ENCODE measurements at places on chromosomes 5 and 9. TPM values are rescaled to one million over a fixed set of nuclear protein-coding genes. Genes with fewer than 3 reads are reported as not detected.

DNA sequence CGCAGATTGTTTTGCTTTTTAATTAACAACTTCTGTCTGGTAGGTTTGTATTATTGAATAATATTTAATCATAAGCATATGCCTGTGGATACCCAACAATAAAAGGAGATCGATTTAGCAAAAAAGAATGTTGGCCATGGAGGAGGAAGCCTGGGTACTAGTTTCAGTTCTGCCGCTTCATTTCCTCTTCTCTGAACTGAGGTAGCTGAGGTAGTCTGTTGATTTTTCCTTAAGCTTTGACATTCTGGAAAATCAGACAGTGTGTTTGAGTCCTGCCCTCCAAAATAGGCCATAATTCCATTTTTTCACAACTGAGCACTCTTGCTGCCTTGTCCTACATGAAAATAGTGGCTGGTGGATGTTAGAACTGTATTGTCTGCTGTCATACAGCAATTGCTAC is 6.0 kb upstream of the GPR21 start:
- H3K27ac ChIP-seq = no peak overlapping the region
- H3K4me1 ChIP-seq = no peaks in the 10 kb centered on the region
- H3K27me3 ChIP-seq = no peaks in the 10 kb centered on the region
- H3K4me3 ChIP-seq = no peak overlapping the region
- H3K36me3 ChIP-seq = peaks cover 6% of the 10 kb centered on the region

- H3K27ac ChIP-seq = no peak overlapping the region
- H3K36me3 ChIP-seq = no peaks in the 10 kb centered on the region
- DNase-seq = peak; percentile 39
- no peaks in the 10 kb centered on the region for H3K27me3 ChIP-seq
- H3K4me3 ChIP-seq = peak overlapping the region; percentile 73
These were observed 730 bp downstream of the ZMYND19 start for GRCh38 chr9:137589441-137590122.

DNA sequence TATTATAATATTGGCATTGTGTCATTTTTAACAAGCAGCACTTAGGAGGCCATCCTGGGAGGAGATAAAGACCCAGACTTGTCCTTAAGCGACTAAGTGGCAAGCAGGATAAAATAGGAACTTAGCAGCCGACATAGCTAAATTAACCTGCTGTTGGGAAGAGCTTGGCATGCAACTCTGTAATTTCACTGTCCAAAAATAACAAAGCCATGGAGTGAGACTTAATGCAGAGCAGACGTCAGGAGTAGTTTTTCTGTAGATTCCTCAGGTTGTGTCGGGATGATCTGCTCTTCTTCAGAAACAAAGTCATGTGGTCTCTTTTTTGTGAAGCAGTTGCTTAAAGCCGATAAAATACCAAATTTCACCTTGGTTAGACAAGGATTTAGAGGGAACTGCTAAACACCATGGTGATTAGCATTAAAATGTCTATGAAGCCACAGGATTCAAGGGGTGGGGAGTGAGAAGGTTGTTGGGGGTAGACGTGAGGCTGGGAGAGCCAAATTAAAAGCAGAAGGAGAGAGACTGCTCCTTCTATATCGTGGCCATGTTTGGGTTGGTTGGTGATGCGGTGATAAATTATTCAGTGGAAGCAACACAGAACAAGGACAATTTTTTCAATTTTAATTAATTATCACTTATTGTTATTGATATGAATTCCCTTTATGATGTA is 303.0 kb downstream of the CSNK1G3 start:
- no peak for DNase-seq
- H3K4me3 ChIP-seq = no peak overlapping the region
- peaks cover 39% of the 10 kb centered on the region for H3K4me1 ChIP-seq

- DNase-seq = no peak
- H3K4me1 ChIP-seq = no peaks in the 10 kb centered on the region
- no peak overlapping the region for H3K27ac ChIP-seq
- H3K4me3 ChIP-seq = no peak overlapping the region
- no peaks in the 10 kb centered on the region for H3K36me3 ChIP-seq
These were observed 2200.4 kb upstream of the C9orf72 start for GRCh38 chr9:29773676-29774075.

DNA sequence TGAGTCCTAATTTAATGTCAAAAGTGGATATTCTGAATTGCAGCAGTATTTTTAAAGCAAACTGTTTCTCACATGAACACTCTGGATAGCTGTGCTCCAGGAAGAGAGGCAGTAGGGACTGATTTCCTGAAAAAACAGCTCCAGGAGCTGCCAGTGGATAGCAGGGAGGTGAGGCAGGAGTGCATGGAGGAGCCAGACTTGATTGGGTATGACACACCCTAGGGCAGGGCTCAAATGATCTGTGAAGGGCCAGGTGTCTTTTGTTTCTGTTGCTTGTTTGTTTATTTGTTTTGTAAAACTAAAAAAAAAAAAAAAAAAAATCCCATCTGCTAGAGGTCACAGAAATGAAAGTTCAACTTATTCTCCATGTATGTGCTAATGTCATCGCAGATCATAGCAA is 83.4 kb downstream of the ADRB2 start:
- DNase-seq = no peak
- H3K36me3 ChIP-seq = no peaks in the 10 kb centered on the region
- no peak overlapping the region for H3K27ac ChIP-seq
- peaks cover 13% of the 10 kb centered on the region for H3K4me1 ChIP-seq

DNA sequence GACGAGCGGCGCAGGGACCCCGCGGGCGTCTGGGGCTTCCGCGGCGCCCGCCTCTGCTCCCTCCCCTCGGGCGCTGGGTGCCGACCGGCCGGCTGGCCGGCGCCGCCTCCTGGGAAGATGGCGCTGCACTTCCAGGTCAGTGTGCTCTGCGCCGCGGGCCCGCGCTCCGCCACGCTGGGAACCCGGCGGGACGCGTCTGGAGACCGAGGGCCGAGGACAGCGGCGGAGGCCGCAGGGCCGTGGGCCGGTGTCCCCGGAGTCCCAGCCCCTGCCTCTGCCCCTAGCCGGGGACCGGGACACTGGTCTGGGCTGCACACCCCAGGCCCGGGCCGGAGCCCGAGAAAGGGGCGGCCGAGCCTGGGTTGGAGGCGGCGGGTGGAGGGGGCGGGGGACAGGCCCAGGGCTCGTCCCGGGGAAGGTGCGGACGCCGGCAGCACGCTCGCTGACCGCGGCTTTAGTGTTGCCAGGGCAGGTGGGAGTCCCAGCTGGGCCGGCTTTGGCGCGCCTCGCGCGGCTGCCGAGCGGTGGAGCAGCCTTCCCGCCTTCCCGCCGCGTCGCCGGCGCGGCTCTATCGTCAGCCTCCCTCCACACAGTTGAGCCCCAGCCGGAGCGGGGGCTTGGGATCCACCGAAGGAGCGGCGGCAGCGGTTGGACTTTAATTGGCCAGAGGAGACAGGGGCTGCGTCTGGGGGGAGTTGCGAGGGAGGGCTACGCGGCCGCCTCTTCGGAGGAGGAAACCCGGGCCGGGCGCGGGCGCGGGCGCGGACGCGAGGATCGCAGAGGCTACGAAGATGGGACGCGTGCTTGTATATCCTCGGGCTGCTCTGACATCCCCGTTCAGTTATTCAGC is at the start of gene RANBP17:
TSS of gene RANBP17 (plus strand) at position 102 of the 850 bp plus-strand sequence.
- H3K27me3 ChIP-seq = peaks cover 9% of the 10 kb centered on the region
- H3K4me1 ChIP-seq = peaks cover 5% of the 10 kb centered on the region
- H3K4me3 ChIP-seq = peak within 1 kb of the TSS; percentile 73

GRCh38 chr5:27619982-27620381 is 581.6 kb upstream of the CDH9 start:
- H3K36me3 ChIP-seq = no peaks in the 10 kb centered on the region
- no peaks in the 10 kb centered on the region for H3K27me3 ChIP-seq
- DNase-seq = no peak
- H3K4me3 ChIP-seq = no peak overlapping the region
- H3K4me1 ChIP-seq = no peaks in the 10 kb centered on the region

DNA sequence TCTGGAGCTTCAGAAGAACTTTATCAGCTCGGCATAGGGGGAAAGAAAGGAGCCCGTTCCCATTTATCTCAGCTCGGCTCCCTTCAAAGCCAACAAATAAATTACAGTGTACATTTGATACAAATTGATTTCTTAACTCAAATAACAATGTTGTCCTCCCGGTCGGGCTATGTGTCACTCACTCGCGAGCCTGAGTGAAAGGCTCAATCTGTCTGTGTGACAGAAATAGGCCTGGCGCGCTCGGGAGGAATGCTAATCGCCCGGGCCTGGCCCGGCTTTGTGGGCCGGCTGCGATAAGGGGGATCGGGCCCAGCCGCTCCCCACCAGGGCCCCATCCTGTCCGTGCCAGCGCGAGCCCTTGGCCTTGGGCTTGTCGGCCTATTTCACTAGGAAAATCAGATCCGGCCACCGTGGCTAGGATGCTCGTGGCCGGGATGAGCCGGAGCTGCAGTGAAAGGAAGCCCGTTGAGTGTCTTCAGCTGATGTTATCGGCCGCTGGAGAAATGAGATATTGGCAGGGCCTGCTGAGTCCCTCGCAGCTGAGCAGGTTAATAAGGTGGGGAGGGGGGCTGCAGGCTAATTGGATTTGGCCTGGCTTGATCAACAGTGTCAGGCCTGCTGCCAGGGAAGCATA is 258.7 kb downstream of the IRX1 start:
- no peaks in the 10 kb centered on the region for H3K36me3 ChIP-seq
- DNase-seq = peak; percentile 70
- peaks cover 6% of the 10 kb centered on the region for H3K27me3 ChIP-seq
- no peak overlapping the region for H3K4me3 ChIP-seq
- peaks cover 12% of the 10 kb centered on the region for H3K4me1 ChIP-seq

DNA sequence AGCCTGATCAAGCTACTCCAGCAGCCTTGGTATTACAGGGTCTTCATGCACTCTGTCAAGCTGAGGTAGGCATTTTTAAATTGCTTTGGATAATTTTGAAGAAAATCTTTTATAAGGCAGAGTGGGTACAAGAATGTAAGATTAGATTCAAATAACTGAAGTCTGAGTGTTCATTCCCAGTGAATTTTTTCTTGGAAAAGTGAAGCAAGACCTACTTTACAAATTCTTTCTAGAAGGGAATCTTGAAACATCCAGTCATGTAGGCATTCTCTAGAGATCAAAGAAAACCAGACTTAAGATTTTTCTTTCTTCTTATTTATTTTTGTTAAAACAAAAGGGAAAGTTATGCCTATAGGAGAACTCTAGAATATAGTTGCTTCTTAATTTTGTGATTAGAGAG is 139.0 kb downstream of the FOCAD start:
- H3K4me1 ChIP-seq = no peaks in the 10 kb centered on the region
- no peaks in the 10 kb centered on the region for H3K36me3 ChIP-seq
- no peaks in the 10 kb centered on the region for H3K27me3 ChIP-seq
- no peak overlapping the region for H3K4me3 ChIP-seq

DNA sequence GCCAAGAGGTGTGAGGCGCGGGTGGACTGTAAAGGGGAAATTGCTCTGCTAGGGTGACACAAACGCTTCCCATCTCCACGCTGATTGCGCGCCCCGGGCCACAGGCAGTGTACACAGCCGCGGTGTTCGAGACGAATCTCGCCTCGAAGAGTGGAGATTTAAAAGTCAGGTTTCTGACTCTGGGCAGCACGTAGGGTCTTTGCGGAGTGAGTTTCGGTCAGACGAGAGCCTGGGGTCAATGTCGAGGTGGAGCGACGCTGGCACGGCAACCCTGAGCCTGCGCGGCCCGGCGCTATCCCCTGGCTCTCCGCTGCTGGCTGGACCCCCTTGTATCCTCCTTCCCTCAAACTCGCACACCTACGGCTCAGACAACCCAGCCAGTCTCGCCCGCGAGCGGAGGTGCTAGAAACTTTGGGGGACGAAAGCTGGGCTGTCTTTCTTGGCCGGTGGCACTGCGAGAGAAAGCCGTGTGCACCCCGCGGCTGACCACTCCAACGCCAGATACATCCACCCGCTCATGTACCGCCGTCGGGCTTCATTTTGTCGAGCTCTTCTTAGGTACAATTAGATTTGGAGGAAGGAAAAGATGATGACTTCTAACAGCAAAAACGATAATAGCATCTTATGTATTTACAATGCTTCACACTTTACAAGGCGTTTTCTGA is 5.4 kb upstream of the FOXB2 start:
- H3K4me1 ChIP-seq = peaks cover 36% of the 10 kb centered on the region
- no peak overlapping the region for H3K4me3 ChIP-seq
- no peaks in the 10 kb centered on the region for H3K36me3 ChIP-seq
- DNase-seq = peak; percentile 29
- H3K27me3 ChIP-seq = peaks cover 100% of the 10 kb centered on the region
- H3K27ac ChIP-seq = no peak overlapping the region

GRCh38 chr5:61416010-61416409 is 84.0 kb downstream of the ZSWIM6 start:
- peaks cover 49% of the 10 kb centered on the region for H3K4me1 ChIP-seq
- H3K27me3 ChIP-seq = no peaks in the 10 kb centered on the region
- DNase-seq = peak; percentile 67
- H3K27ac ChIP-seq = peak overlapping the region; percentile 79
- peak overlapping the region; percentile 10 for H3K4me3 ChIP-seq
- no peaks in the 10 kb centered on the region for H3K36me3 ChIP-seq

DNA sequence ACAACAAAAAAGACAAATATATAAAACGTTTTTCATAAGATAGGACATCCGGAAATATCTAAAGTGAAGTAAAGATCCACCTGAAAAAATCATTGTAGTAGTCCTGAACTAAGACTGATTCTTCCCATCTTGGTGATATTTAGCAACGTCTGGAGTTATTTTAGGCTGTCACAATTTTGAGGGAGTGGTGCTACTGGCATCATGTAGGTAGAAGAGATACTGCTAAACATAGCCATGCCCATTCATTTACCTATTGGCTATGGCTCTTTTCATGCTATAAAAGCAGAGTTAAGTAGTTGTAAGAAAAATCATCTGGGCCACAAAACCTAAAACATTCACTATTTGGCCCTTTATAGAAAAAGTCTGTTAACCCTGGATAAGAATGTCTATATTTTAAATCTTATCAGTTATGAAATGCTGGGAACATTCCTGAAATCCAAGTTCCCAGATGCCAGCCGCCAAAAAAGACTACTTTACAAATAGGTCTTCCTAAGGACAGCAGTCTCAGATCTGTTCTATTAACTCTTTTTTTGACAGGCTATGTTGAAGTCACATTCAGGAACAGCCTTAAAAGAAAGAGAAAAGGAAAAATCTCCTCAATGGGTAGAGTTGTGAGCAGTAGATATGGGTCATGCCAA is 27.0 kb downstream of the RAPGEF6 start:
- H3K4me3 ChIP-seq = no peak overlapping the region
- no peak overlapping the region for H3K27ac ChIP-seq
- DNase-seq = no peak
- peaks cover 4% of the 10 kb centered on the region for H3K4me1 ChIP-seq

- H3K27me3 ChIP-seq = no peaks in the 10 kb centered on the region
- H3K36me3 ChIP-seq = no peaks in the 10 kb centered on the region
- H3K4me3 ChIP-seq = no peak overlapping the region
- DNase-seq = no peak
- H3K4me1 ChIP-seq = no peaks in the 10 kb centered on the region
These were observed 129.8 kb upstream of the IFNE start for GRCh38 chr9:21611891-21612290.

GRCh38 chr5:22567983-22568382 is 285.2 kb downstream of the CDH12 start:
- no peak for DNase-seq
- no peaks in the 10 kb centered on the region for H3K27me3 ChIP-seq
- H3K36me3 ChIP-seq = no peaks in the 10 kb centered on the region

Gene TMEM171
- total RNA-seq = not detected

Gene FAM78A
- total RNA-seq = 0.32 TPM

Gene JMY
- 13.0 TPM for total RNA-seq

Gene SLC6A7
- not detected for total RNA-seq

Gene ZFP62
- total RNA-seq = 65.4 TPM

Gene DOCK2
- 1.1 TPM for total RNA-seq

Gene GOLGA2
- 25.2 TPM for total RNA-seq

Gene TEK
- total RNA-seq = 14.6 TPM

Gene CCNJL
- total RNA-seq = 8.4 TPM

Gene CARTPT
- not detected for total RNA-seq

Data from neural progenitor cell (in vitro differentiated cells).